ENCODE measurements at places on chromosomes 6 and 20. TPM values are rescaled to one million over a fixed set of nuclear protein-coding genes. Genes with fewer than 3 reads are reported as not detected.
A peak's percentile ranks its signal among the peaks of the same experiment; 100 is the strongest.

Gene GLP1R
- total RNA-seq, result not detected

GRCh38 chr6:157764178-157765068 is 58.6 kb upstream of the SNX9 start:
- peak; percentile 99 for DNase-seq

GRCh38 chr20:5364997-5365597 is 48.3 kb upstream of the PROKR2 start:
- DNase-seq, result no peak

Gene OPN5
- total RNA-seq, result not detected

GRCh38 chr6:44995486-44996132 is 332.5 kb upstream of the RUNX2 start:
- no peak for DNase-seq

DNA sequence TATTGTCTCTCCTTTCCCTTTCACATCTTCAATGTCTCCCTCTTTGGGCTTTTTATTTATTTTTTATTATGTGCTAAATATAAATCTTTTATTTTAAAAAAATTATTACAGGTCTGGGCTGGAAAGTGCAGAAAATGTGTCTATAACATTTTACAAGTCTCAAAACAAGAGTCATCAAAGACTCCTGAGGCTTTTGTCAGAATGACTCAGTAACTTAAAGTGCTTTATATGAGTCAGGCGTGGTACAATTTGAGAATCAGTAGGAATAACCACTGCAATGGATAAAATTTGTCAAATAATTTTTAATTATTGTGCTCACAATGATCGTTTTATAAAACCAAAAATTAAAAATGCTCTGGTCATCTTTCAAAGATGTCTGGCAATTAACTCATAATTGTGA is 193.9 kb downstream of the MMUT start:
- DNase-seq, result no peak
